ENCODE measurements at places on chromosomes 1 and 21.

- DNase-seq = no peak
Observed at GRCh38 chr1:192343344-192343743, 26.6 kb downstream of the RGS21 start.

DNA sequence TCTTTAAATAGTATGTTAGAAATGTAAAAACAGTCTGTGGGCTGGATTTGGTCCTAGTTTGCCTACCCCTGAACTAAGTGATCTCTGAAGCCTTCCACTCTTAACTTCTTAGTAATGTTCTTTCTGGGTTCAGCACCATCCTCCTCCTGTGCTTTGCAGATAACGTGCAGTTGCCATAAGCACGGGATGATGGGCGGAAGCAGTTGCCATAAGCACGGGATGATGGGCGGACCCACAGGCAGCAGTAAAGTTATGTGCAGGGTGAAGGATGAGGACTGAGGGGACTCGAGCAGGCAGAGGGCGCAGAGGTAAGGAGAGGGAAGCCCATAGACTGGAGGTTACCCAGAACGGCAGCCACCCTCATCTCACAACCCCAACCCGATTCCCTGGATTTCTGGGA lies 25.6 kb downstream of the GPA33 start:
- no peak for DNase-seq

DNA sequence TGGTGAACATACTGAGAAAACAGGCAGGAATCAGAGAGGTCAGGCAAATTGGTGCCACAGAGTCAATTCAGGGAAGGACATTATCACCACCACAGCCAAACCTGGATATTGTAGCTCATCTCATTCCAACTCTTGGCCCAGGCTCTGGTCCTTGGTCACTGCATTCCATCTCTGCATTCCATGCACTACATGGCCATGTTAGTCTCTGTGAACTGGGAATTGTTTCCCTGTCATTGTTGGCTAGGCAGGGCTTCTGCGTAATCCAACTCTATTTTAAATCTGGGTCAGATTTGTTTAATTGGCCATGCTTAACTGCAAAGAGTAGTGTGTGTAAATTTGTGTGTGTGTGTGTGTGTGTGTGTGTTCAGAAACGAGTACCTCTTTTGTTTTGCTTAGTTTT lies 837.6 kb upstream of the ADAMTS5 start:
- no peak for DNase-seq

DNA sequence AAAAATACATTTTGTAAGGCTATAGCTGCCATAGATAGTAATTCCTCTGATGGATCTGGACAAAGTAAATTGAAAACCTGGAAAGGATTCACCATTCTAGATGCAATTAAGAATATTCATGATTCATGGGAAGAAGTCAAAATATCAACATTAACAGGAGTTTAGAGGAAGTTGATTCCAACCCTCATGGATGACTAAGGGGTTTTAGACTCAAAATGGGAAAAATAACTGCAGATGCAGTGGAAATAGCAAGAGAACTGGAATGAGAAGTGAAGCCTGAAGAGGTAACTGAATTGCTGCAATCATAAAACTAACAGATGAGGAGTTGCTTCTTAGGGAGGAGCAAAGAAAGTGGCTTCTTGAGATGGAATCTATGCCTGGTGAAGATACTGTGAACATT lies 230.8 kb downstream of the KCTD3 start:
- no peak for DNase-seq

GRCh38 chr1:237542525-237543418 lies 347.9 kb downstream of the ZP4 start:
- no peak for DNase-seq

- DNase-seq = no peak
Observed at GRCh38 chr1:172350856-172351255, 69.6 kb upstream of the C1orf105 start.

DNA sequence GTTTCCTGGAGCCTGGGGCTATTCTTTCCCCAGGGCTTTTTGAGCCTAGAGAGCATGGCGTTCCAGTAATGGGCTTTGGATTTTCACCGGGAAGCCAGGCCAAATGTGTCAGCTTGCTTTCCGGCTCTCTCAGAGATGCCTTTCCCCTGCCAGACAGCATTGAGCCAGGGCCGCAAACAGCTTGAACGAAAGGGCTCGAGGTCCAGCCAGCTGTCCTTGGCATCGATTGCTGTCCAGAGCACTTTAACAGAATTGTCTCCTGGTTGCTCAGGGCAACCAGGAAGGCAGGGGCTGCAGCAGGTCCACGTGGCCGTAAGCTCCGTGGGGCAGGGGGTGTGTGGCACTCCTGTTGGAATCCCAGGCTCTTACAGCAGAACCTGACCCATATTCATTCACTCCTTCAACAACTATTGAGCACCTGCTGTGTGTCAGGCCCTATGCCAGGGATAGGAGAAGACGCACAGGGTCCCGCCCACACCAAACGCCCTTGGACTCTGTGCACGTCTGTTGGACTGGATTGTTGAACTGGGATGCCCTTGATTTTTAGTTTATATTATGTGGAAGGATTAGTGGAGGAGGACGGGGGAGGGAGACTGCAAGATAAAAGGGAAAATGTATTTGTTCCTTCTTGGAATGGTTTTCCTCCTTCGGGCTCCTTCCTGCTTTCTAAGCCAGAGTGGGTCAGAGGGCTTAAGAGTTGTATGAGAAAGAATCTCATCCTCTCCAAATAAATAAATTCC lies 38.7 kb upstream of the EFHD2 start:
- no peak for DNase-seq

GRCh38 chr1:158534496-158534895 lies 19.7 kb downstream of the OR6Y1 start:
- DNase-seq = no peak

DNA sequence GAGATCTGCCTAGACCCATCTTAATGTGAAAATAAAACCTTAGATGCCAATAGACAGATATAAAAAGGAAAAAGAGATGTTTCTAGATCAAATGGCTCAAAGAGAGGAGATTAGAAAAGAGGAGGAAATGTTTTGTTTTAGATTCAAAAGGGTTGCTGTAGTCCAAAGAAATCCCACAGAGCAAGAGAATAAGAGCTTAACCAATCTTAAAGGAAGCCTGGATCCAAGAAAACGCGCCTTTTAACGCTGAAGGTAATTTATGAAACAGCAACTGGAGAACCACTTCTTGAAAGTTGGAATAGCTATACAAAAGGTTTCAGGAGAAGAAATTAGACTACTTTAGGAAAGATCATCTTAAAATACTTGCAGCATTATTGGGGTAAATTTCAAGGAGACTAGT lies 298.8 kb downstream of the BRINP2 start:
- no peak for DNase-seq

DNA sequence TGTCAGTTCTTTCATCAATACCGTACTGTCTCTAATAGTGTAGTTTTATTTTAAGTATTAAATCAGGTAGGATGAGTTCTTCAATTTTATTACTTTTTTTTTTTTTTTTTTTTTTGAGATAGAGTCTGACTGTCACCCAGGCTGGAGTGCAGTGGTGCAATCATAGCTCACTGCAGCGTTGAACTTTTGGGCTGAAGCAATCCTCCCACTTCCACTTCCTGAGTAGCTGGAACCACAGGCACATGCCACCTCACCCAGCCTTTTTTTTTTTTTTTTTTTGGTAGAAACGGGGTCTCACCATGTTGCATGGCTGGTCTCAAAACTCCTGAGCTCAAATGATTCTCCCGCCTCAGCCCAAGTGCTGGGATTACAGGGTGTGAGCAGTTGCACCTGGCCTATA lies 44.3 kb downstream of the INAVA start:
- DNase-seq = peak; percentile 32

DNA sequence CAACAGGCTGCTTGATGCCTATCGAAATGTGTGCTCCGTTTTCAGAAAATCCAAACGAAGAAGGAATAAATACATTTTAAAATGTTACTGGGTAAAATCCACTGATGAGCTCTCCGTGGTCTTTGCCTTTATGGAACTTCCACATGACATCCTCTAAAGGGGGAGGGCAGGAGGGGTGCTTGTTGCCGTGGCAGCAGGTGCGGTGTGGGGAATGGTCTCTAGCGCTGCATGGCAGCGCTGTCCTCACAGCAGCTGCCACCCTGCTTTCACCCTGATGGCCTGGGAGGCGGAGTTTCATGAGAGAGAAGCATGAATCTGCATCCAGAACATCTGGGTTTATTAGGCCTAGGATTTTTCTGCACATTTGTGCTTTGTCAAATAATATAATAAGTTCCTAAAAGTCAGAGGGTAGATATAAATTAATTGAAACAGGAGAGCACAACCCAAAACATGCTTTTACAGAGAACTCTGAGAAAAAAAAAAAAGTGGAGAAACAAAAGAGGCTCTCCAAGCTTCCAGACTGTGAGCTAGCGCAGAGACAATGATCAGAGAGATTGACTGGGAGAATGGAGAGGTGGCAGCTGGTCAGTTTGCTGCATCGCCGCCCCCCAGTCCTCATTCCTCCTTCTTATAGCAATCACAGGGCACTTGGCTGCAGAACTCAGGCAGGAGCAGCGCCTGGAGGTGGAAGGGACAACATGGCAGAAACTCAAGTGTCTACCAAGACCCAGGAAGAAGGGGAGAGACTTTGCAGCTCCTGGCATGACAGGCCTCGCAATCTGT lies 228.6 kb downstream of the DSCAM start:
- DNase-seq = no peak

GRCh38 chr1:8545078-8545477 lies 227.2 kb downstream of the SLC45A1 start:
- DNase-seq = no peak

DNA sequence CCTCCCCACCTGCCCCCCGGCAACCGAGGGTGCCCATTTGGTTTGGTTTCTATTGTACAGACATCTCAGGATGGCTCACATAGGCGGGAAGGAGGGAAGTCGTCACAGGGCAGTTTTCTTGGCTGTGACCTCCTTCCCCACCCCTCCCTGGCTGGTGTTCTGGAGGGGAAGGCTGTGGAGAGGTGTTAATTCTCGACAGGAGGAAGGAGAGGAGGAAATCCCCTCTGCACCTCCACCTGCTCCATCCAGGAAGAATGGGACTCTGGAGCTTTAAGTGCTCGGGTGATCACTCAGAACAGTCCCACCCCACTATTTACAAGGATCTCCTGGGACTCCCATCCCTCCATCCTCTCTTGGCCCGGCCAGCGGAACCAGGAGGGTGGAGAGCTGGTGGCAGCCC lies 7.6 kb downstream of the MEX3A start:
- no peak for DNase-seq

GRCh38 chr1:62269851-62270495 lies 49.3 kb downstream of the KANK4 start:
- DNase-seq = no peak

GRCh38 chr1:26126321-26127084 lies 14.9 kb downstream of the PDIK1L start:
- peak; percentile 83 for DNase-seq

DNA sequence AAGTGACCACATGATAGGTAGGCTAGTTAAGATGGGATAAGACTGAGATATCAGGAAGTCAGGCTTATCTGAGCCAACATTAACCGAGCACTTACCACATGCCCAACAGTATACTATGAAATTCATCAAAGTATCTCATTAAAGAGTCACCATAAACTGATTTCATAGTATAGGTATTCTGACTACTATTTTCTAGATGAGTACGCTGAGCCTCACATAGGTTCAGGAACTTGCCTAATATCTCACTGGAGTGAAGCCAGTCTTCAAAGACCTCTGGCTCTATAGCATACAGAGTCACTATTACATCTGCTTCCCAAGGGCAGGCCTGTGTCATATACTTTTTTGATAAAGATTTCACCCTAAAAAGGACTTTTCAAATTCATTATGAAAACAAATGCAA lies 115.6 kb upstream of the NGF start:
- no peak for DNase-seq

DNA sequence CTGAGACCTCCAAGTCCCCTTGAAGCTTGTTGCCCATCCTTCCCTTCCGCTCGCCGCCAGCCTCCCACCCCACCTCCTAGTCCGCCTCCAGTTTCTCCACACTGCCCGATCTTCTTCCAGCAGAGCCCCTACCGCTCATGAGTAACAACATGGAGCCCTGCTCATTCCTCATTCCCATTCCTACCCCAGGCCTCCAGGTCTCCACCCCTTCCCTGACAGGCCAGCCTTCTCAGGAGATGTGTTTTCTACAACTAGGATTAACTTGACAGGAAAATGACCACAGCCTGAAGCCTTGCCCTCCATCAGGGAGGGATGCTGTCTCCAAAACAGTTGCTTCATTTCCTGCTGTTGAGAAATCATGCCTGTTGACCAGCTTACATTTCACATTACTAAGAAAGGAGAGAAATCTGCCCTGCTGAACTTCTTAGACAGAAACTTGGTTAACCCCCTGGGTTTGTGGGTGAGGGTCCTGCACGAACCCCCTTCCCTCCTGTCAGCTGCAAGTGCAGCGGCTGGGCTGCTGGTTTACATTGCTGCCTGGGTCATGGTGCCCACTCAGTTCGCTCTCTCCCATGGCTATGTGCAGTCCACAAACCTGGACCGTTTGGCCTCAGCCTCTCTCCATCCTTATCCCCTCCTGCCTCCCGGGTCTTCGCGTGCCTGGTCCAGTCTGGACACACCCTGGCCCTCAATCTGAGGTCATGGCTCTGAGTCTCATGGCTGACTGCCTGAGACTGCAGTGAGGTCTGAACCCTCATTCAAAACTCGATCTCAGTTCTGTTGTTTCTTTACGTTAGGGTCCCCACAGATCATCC lies 16.1 kb upstream of the CHI3L1 start:
- DNase-seq = no peak

GRCh38 chr1:219463636-219464035 lies 149.3 kb downstream of the ZC3H11B start:
- no peak for DNase-seq

- DNase-seq = no peak
Observed at GRCh38 chr1:115134850-115135480, 45.7 kb upstream of the TSPAN2 start.

DNA sequence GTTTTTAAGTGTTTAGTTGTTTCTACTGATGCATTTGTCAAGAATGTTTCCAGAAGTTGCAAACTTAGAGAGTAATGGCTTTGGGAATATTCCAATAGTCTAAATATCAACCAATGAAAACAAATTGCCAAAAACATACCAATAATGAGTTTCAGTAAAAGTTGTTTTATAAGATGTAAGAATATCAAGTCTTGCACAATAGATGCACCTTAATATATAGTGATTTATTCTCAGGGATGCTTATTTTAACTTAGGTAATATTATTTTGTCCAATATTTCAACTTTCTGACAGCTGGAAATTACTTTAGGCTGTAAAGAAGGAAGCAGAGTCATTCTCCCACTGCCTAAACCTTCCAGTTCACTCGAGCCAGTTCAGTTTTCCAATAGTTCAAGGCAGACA lies 5.4 kb upstream of the NMNAT2 start:
- DNase-seq = no peak

GRCh38 chr1:36125129-36125991 lies at the start of gene COL8A2:
Gene COL8A2, minus strand, starts transcription at chr1:36125222. Its CDS starts 24,980 bp downstream, at chr1:36100242.
- DNase-seq = no peak

- DNase-seq = no peak
Observed at GRCh38 chr1:27593678-27594563, 10.0 kb downstream of the AHDC1 start.

GRCh38 chr1:44842862-44843655 lies at the start of gene PTCH2:
Gene PTCH2, minus strand, starts transcription at chr1:44843253. Its CDS starts 321 bp downstream, at chr1:44842932.
- no peak for DNase-seq
